ENCODE measurements at places on chromosomes 2 and 18.

DNA sequence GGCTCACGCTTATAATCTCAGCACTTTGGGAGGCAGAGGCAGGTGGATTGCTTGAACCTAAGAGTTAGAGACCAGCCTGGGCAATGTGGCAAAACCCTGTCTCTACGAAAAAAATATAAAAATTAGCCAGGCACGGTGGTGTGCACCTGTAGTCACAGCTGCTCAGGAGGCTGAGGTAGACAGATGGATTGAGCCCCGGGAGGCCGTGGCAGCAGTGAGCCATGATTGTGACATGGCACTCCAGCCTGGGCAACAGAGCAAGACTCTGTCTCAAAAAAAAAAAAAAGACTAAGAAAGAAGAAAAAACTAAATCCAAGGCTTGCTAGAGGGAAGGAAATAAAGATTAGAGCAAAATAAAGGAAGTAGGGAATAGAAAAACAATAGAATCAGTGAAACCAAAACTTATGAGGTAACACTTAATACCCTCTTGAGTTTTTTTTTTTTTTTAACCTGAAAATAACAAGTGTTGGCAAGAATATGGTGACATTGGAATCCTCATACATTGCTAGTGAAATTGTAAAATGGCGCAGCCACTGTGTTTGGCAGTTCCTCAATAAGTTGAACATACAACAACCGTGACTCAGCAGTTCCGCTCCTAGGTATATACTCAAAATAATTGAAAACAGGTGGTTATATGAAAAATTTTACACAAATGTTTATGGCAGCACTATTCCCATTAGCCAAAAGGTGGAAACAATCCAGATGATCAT, 85.2 kb downstream of the EML4 start:
- no peak for DNase-seq

DNA sequence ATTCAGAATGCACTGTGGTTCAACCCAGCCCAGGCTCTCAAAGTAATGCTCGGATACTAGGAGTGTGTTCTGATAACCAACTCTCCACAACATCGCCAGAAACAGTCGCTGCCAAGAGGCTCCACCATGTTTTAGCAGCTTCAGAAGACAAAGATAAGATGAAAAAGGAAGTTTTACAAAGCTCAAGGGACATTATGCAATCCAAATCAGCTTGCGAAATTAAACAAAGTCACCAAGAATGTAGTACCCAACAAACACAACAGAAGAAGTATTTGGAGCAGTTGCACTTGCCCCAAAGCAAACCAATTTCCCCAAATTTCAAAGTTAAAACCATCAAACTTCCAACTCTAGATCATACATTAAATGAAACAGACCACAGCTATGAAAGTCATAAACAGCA, 360.9 kb downstream of the XIRP2 start:
- DNase-seq, result no peak

DNA sequence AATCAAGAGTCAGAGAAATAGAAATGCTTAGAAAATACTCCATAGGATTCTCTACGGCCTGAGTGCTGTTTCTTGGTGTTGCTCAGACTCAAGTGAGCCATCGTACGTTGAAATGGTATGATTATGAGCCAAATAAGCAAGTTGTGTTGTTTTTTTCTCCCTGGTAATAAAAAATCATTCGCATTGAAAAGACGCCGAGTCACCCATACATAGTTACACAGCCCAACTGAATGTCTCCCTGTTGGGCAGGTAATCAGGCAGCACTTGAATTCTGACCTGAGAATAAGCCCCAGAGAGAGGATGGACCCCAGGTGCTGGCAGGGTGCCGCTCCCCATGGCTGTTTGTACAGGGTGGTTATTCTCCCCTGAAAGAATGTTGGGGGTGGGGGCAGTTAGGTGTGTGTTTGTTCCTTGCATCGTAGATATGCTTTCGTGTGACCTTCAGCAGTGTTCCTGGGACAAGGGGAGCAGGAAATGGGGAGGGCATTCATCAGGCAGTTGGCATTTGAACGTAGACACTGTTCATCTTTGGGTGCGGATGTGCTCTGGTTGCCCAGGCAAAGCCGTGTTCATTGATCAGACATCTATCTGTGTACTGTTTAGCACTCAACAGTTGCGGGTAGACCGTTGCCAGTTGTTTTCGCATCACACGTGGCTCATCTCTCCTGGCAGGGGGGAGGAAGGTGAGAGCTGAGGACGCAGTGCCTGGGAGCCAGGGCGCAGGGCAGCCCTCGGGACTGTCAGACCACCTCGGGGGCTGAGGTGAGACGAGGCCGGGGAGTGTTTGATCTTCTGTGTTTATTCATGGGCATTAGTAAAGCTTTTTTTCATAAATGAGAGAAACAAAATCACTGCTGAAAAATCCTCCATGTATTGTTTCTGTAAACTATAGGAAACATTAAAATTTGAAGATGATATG, 27.3 kb downstream of the MTCL1 start:
- DNase-seq, result no peak

GRCh38 chr2:16717477-16717876, 51.8 kb upstream of the CYRIA start:
- no peak for DNase-seq

DNA sequence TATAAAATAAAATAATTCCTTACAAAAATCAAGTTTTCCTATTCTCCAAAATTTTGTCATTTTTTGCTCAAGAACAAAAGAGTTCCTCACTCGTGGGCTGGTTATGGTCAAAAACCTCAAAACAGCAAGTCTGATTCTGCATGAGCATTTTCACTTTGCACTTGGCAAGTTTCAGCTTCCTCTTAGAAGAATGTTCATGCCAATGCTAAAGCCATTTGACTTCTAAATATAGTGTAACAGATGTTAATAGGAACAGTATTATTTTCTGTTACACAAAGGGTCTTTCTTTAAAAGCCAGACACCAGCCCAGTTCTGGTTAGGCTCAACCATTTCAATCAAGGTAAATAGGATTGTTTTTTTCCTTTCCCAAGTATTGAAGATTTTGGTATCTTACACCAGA, 261.3 kb upstream of the CCDC68 start:
- DNase-seq, result no peak

DNA sequence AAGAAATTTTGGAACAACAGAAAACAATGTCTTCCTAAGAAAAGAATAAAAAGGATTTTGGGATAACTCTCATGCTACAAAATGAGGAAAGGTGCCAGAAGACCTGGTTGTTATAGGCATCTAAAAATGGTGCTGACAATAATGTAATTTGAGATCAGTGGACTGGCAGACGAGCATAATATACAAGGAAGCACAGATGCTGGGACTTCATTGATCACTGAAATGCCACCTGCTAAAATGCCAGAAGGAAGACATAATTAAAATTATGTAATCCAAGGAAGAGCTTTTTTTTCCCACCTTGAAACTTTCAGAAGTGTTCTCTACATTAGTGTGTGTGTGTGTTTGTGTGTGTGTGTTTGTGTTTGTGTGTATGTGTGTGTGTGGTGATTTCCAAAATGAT, 535.9 kb downstream of the XIRP2 start:
- DNase-seq, result no peak

DNA sequence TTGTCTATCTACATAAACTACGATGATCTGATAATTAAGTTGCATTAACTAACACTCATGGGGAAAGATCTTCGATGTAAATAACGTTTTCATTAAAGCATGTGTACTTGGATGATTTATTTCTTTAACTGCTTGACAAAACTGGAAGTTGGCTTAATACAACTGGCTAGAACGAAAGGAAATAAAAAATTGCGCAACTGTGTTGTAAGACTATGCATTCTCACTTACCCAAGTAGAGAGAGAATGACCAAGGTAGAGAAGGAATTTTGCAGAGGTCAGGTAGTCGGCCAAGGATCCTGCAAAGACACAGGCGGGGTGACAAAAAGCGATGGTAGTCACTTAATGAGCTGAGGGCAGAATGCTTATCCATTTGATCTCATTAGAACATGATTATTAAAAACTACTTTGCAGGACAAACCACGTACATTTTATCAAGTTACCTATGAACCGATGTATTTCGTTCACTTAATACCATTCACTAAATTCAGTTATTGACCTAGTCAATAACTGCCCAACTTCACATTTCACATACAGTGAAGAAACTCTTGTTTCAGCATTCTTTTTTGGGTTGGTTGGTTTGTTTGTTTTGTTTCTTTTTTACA, 900 bp downstream of the SLC40A1 start:
- DNase-seq, result no peak

DNA sequence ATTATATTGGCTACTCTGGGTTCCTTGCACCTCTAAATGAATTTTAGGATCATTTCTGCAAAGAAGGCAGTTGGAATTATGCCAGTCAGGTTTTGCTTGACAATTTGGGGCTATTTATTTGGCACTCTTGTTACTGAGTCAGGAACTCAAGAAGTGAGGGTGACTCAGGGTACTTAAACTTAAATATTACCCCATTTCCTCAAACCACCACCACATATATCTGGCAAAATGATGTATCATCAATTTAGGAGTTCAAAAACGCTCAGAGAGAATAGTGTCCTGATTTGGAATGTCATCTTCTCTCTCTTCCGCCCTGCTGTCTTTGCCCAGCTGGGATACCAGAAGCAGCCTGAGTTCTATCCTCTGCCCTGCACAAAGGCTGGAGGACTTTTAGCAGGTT, 2.4 kb upstream of the THNSL2 start:
- DNase-seq, result no peak

DNA sequence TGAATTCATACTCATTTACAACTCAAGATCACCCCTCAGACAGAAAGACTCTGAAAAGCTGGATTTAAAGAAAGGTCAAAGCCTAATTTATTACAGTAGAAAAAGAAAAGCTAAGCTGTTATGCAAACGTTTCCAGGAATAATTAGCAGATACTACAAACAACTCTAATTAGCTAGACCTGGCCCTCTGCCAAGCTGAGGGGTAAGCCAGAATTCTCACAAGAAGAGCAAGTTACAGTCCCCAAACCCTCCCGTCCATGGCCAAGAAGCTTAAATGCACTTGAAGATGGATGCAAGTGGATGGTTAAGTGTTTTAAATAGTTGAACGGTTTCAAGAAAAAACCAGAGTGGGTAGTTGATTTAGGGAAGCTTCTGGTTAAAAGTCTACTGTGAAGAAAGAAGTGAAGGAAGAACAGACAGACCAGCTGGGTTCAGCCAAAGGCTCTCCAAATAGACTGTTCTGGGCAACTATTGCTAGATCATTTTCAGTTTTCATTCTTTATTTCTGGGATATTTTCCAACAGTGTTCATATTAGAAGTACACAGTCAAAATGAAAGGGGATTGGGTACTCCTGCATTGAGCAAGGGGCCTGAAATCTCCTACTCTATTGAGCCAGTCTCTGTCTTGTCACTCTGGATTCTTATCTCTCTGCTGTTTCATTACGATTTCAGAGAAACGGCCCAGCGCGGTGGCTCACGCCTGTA, 4.8 kb downstream of the LMAN2L start:
- no peak for DNase-seq

GRCh38 chr2:58730764-58731487, 489.8 kb upstream of the FANCL start:
- no peak for DNase-seq

- no peak for DNase-seq
Measured at GRCh38 chr2:200800458-200800857, 11.3 kb upstream of the BZW1 start.

- DNase-seq, result no peak
Measured at GRCh38 chr2:172464400-172465129, 37.2 kb downstream of the ITGA6 start.

DNA sequence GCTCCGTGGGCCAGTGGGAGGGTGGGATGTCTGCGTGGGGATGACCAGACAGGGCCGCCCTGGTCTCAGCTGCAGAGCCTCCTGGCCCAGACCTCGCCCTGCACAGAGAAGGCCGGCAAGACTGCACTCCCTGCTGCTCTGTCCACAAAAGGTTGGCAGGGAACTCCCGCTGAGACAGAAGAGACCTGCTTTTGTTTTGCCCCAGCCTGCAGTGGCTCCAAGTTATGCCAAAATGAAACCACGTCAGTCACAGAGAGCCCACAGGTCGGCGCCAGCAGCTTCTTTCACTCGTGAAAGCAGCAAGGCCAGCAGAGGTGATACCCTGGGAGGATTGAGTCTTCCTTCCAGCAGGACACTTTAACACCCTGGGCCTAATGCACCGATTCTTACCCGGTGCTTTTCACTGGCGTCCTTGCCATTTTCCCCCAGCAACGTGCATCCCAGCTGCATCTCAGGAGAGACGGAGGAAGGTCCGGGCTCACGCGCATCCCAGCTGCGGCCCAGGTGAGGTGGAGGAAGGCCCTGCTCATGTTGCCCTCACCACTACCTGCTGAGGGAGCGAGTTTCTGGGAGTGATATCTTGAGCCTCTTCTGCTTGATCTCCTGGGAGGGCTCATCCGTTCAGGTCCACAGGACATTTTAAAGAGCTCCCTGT, 22.1 kb upstream of the CTDP1 start:
- no peak for DNase-seq

GRCh38 chr2:10777111-10777841, 35.3 kb downstream of the PDIA6 start:
- DNase-seq, result no peak

DNA sequence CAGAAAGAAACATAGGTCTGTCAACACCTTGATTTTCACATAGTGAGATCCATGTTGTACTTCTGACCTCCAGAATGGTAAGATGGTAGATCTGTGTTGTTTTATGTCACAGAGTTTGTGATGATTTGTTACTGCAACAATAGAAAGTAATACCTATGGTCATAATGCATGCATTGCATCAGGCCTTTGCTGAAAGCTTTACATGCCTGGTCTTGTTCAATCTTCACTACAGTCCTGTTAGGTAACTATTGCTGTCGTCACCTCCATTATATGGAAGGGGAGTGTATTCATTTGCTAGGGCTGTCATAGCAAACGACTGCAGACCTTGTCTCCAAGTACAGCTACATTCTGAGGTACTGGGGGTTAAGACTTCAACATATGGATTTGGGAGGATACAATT, 243.5 kb downstream of the ANAPC1 start:
- no peak for DNase-seq

GRCh38 chr2:121159291-121160071, 125.5 kb downstream of the TFCP2L1 start:
- peak; percentile 3 for DNase-seq

GRCh38 chr18:49014605-49015267, 64.0 kb upstream of the SMAD7 start:
- DNase-seq, result no peak

GRCh38 chr2:101083613-101084012, 67.6 kb downstream of the TBC1D8 start:
- no peak for DNase-seq

DNA sequence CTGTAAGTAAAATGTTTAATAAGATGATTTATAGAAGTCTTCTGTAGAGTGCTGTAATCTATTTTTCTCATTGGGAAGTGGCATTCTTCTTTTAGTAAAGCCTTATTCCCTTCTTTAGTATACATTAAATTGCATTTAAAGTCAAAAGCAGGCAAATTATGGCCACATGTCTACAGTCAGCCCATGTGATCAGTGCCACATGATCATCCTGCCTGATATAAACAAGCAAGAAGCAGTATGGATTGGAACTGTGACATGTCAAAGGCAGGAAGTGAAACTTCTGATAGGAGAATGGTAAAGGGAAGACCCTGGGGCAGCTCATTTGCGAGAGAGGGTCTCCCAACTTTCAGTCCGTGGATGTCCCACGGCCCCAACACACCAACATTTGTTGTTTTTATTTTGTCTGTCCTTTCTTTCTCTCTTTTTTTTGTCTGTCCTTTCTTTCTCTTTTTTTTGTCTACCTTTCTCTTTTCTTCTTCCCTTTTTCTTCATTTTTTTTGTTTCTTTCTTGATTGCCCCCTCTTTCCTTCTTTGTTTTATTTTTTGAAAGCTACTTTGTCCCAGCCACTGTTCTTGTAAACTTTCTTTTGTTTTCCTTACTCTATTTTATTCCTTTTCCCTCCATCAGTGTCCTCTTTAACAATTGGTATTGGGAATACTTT, 154.9 kb downstream of the DTNA start:
- DNase-seq, result no peak

- no peak for DNase-seq
Measured at GRCh38 chr2:204722207-204722606, 176.9 kb downstream of the PARD3B start.

- DNase-seq, result peak; percentile 53
Measured at GRCh38 chr2:200307724-200308545, 1.4 kb downstream of the SPATS2L start.
